ENCODE measurements at places on chromosomes 3 and 15. TPM values are rescaled to one million over a fixed set of nuclear protein-coding genes. Genes with fewer than 3 reads are reported as not detected.

DNA sequence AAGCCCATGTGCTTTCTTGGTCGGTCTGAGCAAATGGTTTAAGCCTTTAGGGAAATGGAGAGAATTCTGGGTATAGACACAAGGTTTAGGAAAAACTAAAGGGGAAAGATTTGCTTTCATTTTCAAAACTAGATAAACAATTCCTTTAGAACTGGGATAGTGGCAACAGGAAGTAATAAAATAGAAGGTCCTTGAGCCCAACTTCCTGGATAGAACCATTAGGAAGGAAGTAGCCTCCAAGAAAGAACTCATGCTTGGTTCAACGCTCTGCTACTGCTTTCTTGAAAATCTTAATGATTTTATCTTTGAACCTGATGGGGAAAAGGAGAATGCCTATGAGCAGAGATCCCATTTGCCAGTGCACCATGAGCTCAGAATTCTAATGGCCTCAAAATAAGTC lies 147.0 kb upstream of the THRB start:
- no peak for DNase-seq

GRCh38 chr3:70927239-70927638 lies 614.8 kb upstream of the MDFIC2 start:
- DNase-seq = no peak

The TP63 gene
- total RNA-seq = 0.15 TPM

DNA sequence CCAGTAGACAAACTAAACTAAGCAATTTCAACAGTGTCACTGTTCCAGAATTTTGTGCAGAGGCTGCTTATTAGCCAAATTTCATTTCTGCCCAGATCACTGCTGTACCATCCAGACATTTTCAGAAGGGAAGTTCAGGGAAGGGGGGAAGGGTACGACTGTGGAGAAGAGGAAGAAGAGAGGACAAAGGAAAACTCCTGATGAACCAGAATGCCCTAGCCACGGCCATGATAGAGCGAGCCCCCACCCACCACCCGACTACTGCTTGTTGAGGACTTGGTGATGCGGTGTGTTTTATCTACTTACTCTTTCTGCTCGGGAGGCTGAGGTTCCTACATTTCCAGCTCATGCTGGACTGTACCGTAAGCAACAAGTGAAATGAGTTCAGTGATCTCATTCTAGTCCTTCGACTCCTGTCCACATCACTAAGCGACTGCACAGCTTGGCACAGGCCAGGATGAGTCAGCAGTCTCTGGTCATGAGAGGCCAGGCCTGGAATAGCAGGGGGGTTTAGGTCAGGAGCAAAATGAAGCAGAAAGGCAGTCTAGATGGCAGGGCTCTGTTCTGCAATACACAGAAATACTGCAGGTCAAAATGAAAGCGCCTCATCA lies 330.8 kb downstream of the TIGIT start:
- DNase-seq = peak; percentile 88

GRCh38 chr3:139561959-139562676 lies 22.6 kb upstream of the RBP1 start:
- DNase-seq = peak; percentile 50

- no peak for DNase-seq
Observed at GRCh38 chr3:128624526-128625138, 26.0 kb downstream of the RPN1 start.

GRCh38 chr15:76138436-76138835 lies 78.7 kb downstream of the TMEM266 start:
- no peak for DNase-seq

The WDR76 gene
- 3.8 TPM for total RNA-seq

- DNase-seq = no peak
Observed at GRCh38 chr3:6179761-6180160, 681.2 kb upstream of the GRM7 start.

GRCh38 chr15:43412096-43412495 lies 41.2 kb downstream of the TUBGCP4 start:
- DNase-seq = no peak

GRCh38 chr3:62622553-62623174 lies 249.3 kb upstream of the FEZF2 start:
- no peak for DNase-seq

- no peak for DNase-seq
Observed at GRCh38 chr15:92909136-92909781, 9.1 kb downstream of the CHD2 start.

GRCh38 chr3:108406661-108407206 lies 103.7 kb downstream of the MYH15 start:
- no peak for DNase-seq

- no peak for DNase-seq
Observed at GRCh38 chr15:41839781-41840491, 1.3 kb downstream of the PLA2G4B start.

The FSTL1 gene
- 278 TPM for total RNA-seq

DNA sequence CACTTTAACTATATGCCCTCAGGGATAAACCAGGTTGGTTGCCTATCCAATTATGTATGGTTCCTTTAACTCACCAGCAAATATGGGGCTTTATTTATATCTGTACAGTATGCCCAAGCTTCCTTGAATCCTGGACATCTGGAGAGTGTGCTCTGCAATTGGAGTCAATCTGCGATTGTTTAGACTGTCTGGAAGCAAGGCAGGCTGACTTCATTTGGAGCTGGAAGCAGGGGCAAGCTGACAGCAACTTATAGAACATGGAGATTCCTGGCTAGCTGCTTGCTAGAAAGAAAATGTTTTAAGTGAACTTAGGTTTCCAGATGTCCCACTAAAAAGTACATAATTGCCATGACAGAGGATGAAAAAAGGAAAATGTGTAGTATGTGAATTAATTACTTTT lies 63.7 kb upstream of the TPRG1 start:
- DNase-seq = no peak
